Pulmonary artery endothelial cell (primary cell): ENCODE measurements at places on chromosomes 16 and 17.

- no peak for DNase-seq
Measured at GRCh38 chr16:57996406-57997175, 3.9 kb downstream of the ZNF319 start.

DNA sequence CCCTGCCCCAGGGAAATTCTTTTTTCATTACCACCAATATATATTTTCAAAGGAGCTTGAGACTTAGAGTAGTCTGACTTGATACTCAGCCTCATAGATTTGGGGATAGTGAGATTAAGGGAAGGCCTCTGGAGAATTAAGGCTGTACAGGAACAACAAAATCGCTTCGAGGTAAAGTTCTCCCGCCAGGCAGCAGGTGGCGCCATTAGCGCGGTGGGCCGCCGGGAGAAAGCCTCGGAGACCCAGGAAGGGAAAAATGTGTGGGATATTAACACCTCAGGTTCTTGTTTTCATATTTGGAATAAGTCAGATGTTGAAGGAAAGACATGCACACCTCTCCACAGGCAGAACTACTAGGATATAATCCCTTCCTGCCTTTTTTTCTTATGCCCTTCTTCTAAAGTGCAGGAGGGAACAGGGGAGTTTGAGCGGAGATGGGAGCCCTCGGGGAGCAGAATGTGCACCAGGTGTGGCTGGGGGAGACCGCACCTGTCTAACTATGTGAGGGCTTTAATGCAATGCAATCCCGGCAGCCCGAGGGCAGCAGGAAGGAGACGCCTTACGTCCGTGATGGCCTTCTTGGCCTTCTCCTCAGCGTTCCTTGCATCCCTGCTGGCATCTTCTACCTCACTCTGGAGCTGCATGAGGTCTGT, 25.9 kb downstream of the MYH3 start:
- DNase-seq: no peak

- no peak for DNase-seq
Measured at GRCh38 chr17:32487473-32488176, 832 bp downstream of the CDK5R1 start.

DNA sequence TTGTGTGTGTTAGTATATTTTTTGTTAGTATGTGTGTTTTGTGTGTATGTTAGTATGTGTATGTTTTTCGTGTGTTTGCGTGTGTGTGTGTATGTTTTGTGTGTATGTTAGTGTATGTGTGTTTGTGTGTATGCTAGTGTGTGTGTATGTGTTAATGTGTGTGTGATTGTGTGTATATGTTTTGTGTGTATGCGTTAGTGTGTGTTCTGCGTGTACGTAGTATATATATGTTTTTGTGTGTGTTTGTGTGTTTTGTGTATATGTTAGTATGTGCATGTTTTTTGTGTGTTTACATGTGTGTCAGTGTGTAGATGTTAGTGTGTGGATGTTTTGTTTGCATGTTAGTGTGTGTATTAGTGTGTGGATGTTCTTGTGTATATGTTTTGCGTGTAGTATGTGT, 29.6 kb downstream of the RBFOX1 start:
- DNase-seq: no peak

DNA sequence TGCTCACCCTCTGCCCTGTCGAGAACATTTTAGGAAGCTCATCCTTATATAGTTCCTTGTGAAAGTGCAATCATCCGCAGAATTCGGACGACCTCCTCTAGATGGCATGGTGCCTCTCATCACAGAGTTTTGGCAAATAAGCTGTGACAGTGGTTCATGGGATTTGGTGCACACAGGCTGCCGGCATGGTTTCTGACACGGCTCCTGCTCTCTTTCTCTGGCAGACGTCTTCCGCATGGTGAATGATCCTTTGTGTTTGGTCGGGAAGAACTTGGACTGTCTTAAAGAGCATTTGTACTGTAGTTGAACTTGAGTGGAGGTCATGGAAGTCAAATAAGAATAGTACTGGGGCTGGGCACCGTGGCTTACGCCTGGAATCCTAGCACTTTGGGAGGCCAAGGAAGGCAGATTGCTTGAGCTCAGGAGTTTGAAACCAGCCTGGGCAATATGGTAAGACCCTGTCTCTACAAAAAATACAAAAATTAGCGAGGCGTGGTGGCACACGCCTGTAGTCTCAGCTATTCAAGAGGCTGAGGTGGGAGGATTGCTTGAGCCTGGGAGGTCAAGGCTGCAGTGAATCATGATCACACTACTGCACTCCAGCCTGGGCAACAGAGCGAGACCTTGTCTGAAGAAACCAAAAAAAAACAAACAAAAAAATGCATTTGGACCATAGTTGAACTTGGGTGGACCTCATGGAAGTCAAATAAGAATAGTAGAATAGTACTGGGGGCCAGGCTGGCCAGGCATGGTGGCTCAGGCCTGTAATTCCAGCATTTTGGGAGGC, 34.7 kb upstream of the NAT9 start:
- no peak for DNase-seq

- no peak for DNase-seq
Measured at GRCh38 chr17:67198131-67198530, 46.9 kb downstream of the HELZ start.

DNA sequence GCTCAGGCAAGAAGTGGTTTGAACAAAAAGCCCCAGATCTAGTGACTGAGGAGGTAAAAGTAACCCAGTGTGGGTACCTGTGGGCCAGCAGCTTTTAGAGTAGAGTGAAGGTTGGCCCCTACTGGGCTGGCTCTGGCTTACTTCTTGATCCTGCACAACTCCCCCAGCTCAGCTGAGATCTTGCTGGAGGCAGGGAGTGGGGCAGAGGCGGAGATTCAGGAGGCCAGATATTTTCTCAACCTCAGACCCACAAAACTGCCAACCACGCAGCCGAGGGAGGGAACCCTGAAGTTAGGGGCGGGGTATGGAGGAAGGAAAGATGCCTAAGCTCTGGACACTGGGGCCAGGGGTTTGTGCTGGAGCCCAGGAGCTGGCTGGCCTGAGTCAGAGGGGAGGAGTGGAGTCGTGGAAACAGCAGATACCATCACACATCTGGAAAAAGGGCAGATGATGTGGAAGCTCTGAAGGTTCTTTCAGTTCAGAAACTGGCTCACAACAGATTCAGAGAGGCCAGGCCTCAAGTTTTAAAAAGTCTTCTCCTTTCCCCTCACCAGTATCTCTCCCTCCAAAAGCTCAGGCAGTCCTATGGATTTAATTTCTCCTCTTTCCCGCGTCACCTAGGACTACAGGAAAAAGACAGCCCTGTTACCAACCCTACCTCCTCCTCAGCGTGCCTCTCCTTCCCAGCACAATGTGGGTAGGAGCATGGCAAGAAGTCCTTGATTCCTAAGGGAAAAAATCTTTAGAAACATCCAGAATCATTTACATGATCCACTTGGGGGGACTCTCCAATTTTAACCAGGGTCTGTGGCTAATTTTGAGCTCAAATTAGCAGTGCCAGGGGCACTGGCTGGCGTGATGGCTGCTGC, 48.1 kb downstream of the MYO18A start:
- DNase-seq: no peak

- no peak for DNase-seq
Measured at GRCh38 chr17:20098314-20098713, 89.2 kb downstream of the SPECC1 start.

DNA sequence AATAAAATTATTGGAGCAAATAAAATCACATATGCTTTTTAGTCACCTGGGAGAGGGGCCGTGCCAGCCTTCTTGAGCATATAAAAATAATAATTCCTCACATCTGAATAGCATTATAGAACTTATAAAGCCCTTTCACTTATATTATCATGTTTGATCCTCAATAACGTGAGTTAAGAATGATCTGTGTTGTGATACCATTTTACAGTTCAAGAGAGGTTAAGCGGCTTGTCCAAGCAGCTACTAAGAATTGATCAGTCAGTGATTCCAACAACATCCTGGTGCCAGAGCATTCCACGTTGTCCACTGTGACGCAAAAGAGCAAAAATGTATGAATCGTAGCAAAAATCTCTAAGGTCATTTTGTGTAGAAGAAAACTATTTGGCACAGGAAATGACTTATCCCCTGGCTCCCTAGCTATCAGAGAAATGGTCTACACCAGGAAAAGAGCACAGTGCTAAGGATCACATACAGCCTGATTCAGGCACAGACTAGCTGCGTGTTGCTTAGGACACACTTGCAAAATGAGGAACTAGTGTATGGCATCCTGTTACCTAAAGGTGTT, 33.0 kb downstream of the ANKFN1 start:
- peak; percentile 75 for DNase-seq

- no peak for DNase-seq
Measured at GRCh38 chr17:50355701-50356341, 9.9 kb downstream of the XYLT2 start.

- no peak for DNase-seq
Measured at GRCh38 chr16:77761204-77761603, 27.2 kb upstream of the VAT1L start.

GRCh38 chr17:46026166-46027047, 27.4 kb downstream of the STH start:
- no peak for DNase-seq

GRCh38 chr17:4247361-4247970, 16.3 kb downstream of the ANKFY1 start:
- no peak for DNase-seq

- DNase-seq: no peak
Measured at GRCh38 chr17:37438141-37438540, 31.5 kb downstream of the TADA2A start.

GRCh38 chr17:69820876-69821473, 254.1 kb upstream of the KCNJ16 start:
- DNase-seq: no peak

DNA sequence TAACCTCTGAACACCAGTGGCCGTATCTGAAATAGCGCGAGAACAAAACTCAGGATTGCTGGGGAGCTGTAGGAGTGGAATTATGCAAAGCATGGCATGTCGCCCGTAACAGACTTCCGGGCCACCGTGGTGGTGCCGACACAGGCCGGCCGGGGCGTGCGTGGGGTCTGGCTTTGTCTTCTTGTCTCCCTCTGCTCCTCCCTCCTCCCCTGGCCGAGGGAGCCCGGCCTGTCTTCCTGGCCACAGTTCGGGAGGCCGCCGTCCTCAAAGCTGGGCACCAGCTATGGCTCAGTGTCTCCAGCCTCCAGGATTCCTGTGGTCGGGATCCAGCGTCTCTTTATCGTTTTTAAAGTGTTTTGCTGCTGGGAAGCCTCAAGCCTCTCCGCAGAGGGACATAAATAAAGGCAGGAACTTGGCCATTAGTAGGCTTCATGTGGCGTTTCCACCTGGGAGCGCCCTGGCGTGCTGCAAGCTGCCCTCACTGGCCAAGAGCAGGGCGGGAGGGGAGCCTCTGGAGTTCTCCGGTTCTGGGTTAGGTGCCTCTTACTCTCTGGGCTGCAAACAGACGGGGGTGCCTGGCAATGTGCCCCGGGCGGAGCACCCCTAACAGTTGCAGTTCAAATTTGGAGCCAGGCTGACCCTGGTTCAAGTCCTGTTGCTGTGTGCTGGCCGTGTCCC, 22.0 kb upstream of the NPTX1 start:
- no peak for DNase-seq

DNA sequence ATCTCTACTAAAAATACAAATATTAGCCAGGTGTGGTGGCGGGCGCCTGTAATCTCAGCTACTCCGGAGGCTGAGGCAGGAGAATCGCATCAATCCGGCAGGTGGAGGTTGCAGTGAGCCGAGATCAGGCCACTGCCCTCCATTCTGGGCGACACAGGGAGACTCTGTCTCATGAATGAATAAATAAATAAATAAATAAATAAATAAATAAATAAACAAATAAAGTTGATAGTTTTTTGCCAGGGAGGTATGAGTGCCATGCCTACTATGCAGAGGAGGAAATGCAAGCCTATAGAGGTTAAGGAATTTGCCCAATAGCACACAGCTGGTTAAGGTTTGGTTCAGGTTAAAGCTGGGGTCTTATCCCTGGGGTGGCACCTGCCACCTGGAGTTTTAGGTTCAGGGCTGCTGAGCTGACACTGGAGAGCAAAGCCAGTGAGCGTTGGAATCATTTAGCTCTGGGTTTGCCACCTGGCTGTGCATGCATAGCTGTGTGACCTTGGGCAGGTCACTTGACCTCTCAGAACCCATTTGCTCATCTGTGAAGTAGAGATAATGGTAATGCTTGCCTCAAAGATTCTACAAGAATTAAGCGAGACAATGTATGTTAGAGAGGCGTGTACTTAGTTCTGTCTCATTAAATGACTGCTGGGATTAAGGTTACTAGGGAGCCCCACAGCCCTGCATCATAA, 1.2 kb downstream of the OTOA start:
- DNase-seq: no peak

- DNase-seq: no peak
Measured at GRCh38 chr16:46658925-46659324, 30.1 kb downstream of the VPS35 start.

- no peak for DNase-seq
Measured at GRCh38 chr16:77408607-77409006, 26.2 kb downstream of the ADAMTS18 start.

DNA sequence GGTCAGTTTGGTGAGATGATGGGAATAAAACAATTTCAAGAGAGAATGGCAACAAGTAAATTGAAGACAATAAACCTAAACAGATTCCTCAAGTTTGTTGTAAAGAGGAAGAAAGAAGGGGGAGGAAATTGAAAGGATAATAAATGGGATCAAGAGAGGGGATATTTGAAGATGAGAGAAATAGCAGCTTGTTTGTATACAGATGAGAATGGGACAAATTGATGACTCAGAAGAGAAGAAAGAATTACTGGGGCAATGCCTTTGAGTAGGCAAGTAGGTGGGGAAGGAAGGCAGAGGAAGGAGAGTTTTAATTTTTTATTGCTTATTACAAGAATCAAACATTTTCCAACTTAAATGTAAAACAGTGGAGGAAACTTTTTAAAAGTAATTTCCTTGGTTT, 98.3 kb downstream of the CHD9 start:
- DNase-seq: no peak

- DNase-seq: no peak
Measured at GRCh38 chr17:59413014-59413766, 81.7 kb downstream of the YPEL2 start.

GRCh38 chr16:64121473-64121872, 1000.4 kb downstream of the CDH11 start:
- DNase-seq: no peak

GRCh38 chr17:57948555-57949420, 6.4 kb downstream of the CUEDC1 start:
- DNase-seq: no peak

DNA sequence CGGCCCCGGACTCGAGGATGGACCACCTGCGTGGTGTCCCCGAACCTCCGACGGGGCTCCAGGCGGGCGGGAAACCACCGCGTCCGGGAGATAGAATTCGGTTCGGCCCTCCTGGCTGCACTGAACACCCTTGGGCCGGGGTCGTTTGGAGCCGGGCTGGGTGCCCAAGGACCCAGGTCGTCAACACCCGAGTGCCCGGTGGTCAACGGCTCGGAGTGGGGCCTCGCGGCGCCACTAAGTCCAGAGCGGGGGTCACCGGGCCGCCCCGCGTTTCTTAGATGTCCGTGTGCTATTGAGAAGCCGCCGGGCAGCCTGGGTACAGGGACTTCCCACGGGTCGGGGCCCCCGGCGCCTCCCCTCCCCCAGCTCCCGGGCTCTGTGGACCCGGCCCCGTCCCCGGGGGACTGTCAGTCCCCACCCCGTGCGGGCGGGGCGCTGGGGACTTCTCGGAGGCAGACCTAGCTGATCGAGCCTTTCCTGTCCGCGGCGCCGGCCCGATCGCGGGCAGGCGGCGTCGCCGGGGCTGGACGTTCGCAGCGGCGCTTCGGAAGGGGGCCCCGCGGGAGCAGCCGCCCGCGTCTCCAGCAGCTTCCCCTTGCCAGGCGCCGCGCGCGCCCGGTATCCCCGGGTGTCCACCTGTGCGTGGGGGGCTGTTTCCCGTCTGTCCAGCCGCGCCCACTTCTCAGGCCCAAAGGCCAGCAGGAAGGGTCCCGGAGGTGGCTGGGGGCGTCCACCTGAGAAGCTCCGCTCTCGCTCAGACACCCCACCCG, 655 bp upstream of the NPTX1 start:
- DNase-seq: no peak

- DNase-seq: no peak
Measured at GRCh38 chr16:81574168-81574567, 129.6 kb downstream of the CMIP start.
